GM23248 (cell line): ENCODE measurements at places on chromosomes 4 and X. TPM values are rescaled to one million over a fixed set of nuclear protein-coding genes. Genes with fewer than 3 reads are reported as not detected.

The TIMM8A gene
- 1.9 and 14.9 TPM in 2 replicates for total RNA-seq

The TMEM150C gene
- total RNA-seq = under 0.01 and 0.22 TPM in 2 replicates

The CSAG3 gene
- not detected in 2 replicates for total RNA-seq

The MSL3 gene
- 19.6 and 34.6 TPM in 2 replicates for total RNA-seq

DNA sequence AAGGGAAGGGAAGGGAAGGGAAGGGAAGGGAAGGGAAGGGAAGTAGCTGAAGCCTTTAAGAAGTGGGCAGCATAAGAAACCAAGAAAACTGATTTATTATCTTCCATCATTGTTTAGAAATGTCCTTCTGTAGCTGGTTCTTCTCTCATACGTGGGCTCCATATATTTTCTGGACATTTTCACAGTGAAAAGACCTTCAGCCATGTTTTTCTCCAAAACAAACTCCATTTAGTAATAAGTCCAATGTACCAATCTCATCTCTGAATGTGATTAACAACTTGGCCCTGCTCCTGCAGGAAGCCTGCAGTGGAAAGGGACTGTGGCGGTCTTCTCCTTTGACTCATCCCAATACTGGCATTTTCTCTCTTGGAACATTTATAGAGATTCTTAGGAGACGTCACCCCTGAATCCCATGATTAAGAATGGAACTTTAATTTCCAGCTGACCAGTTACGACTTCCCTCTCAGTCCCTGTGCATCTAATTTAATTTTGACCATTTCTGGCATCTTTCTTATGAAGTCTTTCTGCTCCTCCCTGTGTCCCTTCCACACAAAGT is 96.6 kb upstream of the GUCY1A1 start:
- no peaks in the 10 kb centered on the region for H3K36me3 ChIP-seq
- peaks cover 8% of the 10 kb centered on the region; the same call in 1 of the 2 replicates for H3K4me1 ChIP-seq
- no peak overlapping the region for H3K4me3 ChIP-seq
- H3K27ac ChIP-seq = peak overlapping the region; percentile 29; the same call in 1 of the 2 replicates
- H3K27me3 ChIP-seq = no peaks in the 10 kb centered on the region

DNA sequence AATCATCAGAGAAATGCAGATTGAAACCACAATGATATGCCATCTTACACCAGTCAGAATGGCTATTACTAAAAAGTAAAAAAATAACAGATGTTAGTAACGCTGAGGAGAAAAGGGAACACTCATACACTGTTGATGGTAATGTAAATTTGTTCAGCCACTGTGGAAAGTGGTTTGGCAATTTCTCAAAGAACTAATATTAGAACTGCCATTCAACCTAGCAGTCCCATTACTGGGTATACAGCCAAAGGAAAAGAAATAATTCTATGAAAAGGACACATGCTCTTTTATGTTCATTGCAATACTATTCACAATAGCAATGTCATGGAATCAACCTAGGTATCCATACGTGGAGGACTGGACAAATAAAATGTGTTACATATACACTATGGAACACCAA is 566.3 kb downstream of the STPG2 start:
- H3K27ac ChIP-seq = no peak overlapping the region
- H3K4me3 ChIP-seq = no peak overlapping the region
- H3K27me3 ChIP-seq = no peaks in the 10 kb centered on the region
- DNase-seq = no peak
- no peaks in the 10 kb centered on the region for H3K4me1 ChIP-seq

DNA sequence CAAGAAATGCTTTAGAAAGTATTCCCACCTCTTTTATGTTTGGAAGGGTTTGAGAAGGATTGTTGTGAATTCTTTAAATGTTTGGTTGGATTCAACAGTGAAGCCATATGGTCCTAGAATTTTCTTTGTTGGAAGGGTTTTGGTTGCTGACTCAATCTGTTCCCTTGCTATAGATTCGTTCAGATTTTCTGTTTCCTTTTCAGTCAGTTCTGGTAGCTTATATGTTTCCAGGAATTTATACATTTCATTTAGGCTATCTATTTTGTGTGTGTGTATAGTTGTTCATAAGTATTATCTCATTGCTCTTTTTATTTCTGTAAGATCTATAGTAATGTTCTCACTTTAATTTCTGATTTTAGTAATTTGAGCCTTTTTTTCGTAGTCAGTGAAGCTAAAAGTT is 114.4 kb downstream of the MSN start:
- H3K27me3 ChIP-seq = no peaks in the 10 kb centered on the region
- no peak for DNase-seq
- H3K4me3 ChIP-seq = no peak overlapping the region
- no peaks in the 10 kb centered on the region for H3K36me3 ChIP-seq
- no peaks in the 10 kb centered on the region for H3K4me1 ChIP-seq

DNA sequence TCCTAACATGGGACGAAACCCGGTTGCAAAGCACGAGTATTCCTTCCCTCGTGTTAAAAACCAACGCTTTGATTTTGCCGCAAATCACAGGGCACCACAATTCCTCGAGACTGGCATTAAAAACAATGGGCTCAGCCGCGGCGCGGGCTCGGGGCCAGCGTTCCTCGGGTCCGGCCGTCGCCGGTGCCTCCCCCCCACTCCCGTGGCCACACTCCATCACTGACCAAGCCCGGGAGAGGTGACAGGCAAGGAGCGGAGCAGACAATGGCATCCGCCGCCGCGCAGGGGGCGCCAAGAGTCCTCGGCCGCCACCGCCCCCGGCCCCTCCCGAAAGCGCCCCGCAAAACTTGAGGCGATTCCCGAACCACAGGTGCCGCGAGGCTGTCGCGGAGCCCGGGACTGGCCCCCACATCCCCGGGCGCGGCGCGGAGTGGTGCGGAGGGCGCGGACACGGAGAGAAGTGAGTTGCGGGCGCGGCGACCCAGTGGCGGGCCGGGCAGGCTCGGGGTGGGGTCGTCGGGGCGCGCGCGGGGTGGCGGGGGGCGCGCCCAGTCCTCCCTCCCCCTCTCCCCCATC is 445 bp downstream of the AP1S2 start:
- H3K27ac ChIP-seq = no peak overlapping the region
- peak overlapping the region; percentile 85 for H3K4me3 ChIP-seq
- H3K27me3 ChIP-seq = no peaks in the 10 kb centered on the region
- DNase-seq = peak; percentile 44
- H3K36me3 ChIP-seq = no peaks in the 10 kb centered on the region

- no peak overlapping the region for H3K27ac ChIP-seq
- peaks cover 50% of the 10 kb centered on the region for H3K4me1 ChIP-seq
- H3K36me3 ChIP-seq = no peaks in the 10 kb centered on the region
- H3K27me3 ChIP-seq = no peaks in the 10 kb centered on the region
- DNase-seq = no peak
- H3K4me3 ChIP-seq = no peak overlapping the region
These were observed 284.4 kb downstream of the ARHGAP24 start for GRCh38 chr4:85759388-85759787.

DNA sequence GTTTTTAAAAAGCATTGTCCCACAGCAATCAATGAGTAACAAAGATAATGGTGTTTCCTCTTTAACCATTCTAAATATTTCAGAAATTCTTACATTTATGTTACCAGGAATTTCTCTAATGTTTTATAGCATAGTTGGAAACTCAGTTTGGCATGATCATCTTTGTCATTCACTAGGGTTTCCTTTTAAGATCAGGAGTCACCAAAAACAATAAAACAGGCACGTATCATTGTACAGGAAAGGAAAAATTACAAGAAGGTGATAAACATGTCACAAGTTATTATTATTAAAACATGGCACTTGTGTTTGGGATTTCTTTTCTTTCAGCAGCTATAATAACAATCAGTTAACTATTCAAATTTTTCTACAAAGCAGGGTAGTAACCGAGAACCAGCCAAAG is 84.0 kb downstream of the SLC10A7 start:
- H3K27me3 ChIP-seq = no peaks in the 10 kb centered on the region
- DNase-seq = no peak
- peaks cover 42% of the 10 kb centered on the region for H3K4me1 ChIP-seq
- no peaks in the 10 kb centered on the region for H3K36me3 ChIP-seq
- H3K4me3 ChIP-seq = no peak overlapping the region

GRCh38 chrX:10660171-10660570 is 39.8 kb upstream of the MID1 start:
- no peaks in the 10 kb centered on the region for H3K27me3 ChIP-seq
- no peaks in the 10 kb centered on the region for H3K4me1 ChIP-seq
- no peak for DNase-seq
- H3K27ac ChIP-seq = no peak overlapping the region
- no peak overlapping the region for H3K4me3 ChIP-seq

- no peaks in the 10 kb centered on the region for H3K27me3 ChIP-seq
- no peaks in the 10 kb centered on the region for H3K36me3 ChIP-seq
- DNase-seq = peak; percentile 50
These were observed 193.6 kb downstream of the SOWAHB start for GRCh38 chr4:76704133-76704881.

- no peak overlapping the region for H3K4me3 ChIP-seq
- no peak for DNase-seq
- 0 out of 2 replicates have a peak, but pooled peaks cover 4% of the 10 kb centered on the region for H3K27me3 ChIP-seq
- no peaks in the 10 kb centered on the region for H3K36me3 ChIP-seq
These were observed 9.8 kb upstream of the TIGD2 start for GRCh38 chr4:89101256-89102161.

DNA sequence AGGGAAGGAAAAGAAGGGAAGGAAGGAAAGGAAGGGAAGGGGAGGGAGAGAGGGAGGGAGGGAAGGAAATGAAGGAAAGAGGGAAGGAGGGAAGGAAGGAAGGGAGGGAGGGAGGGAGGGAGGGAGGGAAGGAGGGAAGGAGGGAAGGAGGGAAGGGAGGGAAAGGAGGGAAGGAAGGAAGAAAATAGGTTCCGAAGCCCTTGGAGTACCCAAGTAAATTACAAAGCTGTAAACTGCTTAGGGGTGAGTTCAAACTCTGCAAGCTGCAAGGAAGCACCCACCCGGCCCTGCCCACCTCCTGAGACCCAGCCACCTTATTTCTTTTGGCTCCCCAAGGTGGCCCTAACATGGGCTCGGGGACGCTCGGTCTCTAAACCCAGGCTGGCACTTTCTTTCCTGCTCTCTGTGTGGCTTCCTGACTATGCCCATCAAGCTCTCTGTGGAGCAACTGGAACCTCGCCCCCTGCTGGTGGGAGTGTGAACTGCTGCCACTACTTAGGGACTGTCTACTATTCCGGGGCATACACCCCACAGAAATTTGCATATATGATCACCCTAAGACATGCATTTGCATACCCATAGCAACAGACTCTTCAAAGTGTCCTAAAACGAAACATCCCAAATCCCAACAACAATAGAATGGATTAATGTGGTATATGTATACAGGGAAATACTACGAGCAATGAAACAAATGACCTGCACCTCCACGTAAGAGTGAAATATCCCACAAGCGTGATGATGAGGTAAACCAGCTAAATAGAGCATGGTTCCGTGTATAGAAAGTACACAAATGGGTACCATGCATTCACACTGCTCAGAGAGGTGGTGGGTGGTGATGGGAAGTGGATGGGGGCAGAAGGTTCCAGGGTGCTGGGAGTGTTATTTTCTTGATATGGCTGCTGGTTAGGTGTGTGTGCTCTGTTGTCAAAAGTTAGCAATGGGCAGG is 151.7 kb upstream of the TBL1X start:
- no peak for DNase-seq
- peaks cover 6% of the 10 kb centered on the region; the same call in 1 of the 2 replicates for H3K4me1 ChIP-seq
- no peak overlapping the region for H3K27ac ChIP-seq
- H3K27me3 ChIP-seq = no peaks in the 10 kb centered on the region

DNA sequence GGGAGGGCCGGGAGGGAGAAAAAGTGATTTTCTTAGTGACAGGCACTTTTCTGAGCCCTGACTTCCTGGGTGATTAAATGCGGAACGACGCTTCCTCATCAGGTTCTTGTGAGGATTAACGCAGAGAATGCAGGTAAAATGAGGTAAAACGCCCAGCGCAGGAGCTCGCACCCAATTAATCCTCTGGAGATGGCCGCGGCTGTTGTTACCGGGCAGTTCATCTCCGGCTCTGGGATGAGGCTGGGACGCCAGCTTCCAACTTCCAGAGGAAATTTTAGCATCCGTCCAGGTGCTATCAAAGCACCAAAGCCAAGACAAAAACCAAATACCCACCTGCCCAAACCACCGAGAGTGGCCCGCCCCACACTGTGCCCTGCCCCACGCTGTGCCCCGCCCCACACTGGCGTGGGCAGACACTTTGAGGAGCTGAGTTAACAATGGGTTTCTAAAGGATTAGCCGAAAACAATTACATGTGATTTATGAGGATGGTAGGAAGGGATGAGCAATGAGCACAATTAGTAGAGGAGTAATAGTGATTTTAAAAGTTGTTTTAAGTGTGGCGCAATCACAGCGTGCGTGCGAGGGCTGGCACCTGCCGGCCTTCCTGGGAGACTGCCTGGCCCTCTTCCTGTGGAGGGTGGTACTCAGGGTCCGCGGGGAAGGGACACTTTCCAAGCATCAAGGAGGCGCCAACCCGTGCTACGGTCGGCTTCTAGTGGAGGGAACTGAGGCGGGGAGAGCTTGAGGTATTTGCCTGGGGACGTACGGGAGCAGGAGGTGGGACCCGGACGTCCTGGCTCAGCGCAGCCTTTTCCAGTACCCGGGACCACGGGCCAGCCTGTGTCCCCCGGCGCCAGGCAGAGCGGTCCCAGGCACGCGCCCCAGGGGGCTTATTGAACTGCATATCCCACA is 41.6 kb upstream of the ADRA2C start:
- no peaks in the 10 kb centered on the region for H3K36me3 ChIP-seq
- peaks cover under 1% of the 10 kb centered on the region; the same call in 1 of the 2 replicates for H3K4me1 ChIP-seq
- H3K27me3 ChIP-seq = peaks cover 17% of the 10 kb centered on the region

DNA sequence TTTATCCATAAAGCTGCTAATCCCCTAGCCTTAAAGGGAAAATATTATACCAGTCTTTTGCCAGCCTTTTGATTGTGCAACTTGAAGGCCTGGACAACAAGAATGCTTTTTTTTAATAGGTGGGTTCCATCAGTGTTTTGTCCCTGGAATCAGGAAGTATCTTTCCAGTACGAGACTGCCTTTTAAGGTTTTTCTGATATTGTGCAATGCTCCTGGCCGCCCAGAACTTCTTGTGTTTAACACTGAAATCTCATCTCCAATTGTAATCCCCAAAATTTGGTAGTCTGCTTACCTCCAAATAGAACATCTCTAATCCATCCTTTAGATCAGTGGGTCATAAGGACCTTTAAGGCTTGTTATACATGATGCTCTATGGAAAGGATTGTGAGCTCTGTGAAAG is 256.7 kb downstream of the NAF1 start:
- no peaks in the 10 kb centered on the region for H3K27me3 ChIP-seq
- no peaks in the 10 kb centered on the region for H3K36me3 ChIP-seq
- H3K4me1 ChIP-seq = no peaks in the 10 kb centered on the region
- H3K4me3 ChIP-seq = no peak overlapping the region
- DNase-seq = no peak

GRCh38 chr4:39384563-39384962 is 18.4 kb upstream of the RFC1 start:
- H3K4me3 ChIP-seq = no peak overlapping the region
- DNase-seq = no peak
- no peaks in the 10 kb centered on the region for H3K4me1 ChIP-seq
- 0 out of 2 replicates have a peak, but pooled peaks cover 3% of the 10 kb centered on the region for H3K27me3 ChIP-seq
- H3K36me3 ChIP-seq = no peaks in the 10 kb centered on the region
- no peak overlapping the region for H3K27ac ChIP-seq

DNA sequence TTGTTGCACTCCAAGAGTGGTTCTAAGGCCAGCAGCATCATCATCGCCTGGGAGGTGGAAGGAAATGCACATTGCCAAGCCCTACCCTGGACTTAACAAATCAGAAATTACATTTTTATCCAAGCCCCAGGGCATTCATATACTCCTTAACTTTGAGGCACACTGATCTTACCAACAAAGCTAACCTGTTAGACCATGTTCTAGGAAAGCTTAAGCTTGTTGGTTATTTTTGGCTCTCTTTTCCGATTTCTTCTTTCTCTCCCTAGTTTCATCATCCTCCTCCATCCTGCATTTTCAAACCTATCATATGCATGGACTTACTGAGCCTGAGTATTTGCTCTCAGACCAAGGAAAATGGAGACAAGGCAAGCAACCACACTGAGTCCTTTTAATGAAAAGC is 133.4 kb downstream of the OPHN1 start:
- H3K27me3 ChIP-seq = no peaks in the 10 kb centered on the region
- no peak for DNase-seq
- H3K4me3 ChIP-seq = no peak overlapping the region
- H3K36me3 ChIP-seq = no peaks in the 10 kb centered on the region
